ENCODE measurements at places on chromosomes 7 and 10. TPM values are rescaled to one million over a fixed set of nuclear protein-coding genes. Genes with fewer than 3 reads are reported as not detected.

DNA sequence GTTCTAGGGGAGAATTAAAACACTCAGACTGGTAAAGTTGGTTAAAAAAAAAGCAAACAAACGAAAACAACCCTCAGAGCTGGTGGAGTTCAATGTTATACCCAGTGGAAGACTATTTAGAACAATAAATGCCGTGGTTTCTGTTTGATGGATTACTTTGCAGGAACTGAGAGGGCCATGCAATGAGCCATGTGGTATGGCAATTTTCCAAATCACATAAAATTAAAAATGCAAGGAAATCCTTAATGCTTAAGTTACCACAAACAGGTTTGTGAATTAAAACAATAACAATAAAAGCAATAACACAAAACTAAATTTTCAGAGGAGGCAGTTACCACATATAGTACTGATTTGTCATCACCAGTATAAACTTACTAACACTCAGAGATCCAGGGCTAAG, 96.9 kb downstream of the RTKN2 start:
- no peak for DNase-seq

- DNase-seq: no peak
Observed at GRCh38 chr7:49295146-49295545, 370.8 kb downstream of the CDC14C start.

DNA sequence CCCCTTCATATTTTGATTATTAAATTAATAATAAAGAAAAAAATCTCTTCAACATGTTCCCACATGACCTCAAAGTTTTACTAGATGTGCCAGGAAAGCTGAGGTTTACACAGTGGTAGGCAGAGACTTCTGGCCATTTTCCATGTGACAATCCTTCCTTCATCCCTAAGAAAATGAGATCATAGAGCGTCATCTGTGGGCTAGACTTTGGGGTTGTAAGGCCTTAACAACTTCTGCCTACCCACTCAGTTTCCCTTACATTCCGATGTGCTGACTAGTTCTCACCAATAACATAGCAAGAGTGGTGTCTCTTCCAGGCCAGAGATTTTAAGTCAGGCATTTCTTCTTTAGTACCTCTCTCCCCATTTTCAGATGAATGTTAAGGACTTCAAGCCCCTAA, 171.1 kb upstream of the PHF14 start:
- no peak for DNase-seq

- DNase-seq: no peak
Observed at GRCh38 chr10:101467286-101467770, 113.4 kb downstream of the BTRC start.

GRCh38 chr7:55538538-55538937, 33.8 kb downstream of the VOPP1 start:
- DNase-seq: no peak

GRCh38 chr7:151460474-151460855, 20.5 kb upstream of the CRYGN start:
- no peak for DNase-seq

- DNase-seq: no peak
Observed at GRCh38 chr7:38368191-38368605, 94.8 kb upstream of the TARP start.

DNA sequence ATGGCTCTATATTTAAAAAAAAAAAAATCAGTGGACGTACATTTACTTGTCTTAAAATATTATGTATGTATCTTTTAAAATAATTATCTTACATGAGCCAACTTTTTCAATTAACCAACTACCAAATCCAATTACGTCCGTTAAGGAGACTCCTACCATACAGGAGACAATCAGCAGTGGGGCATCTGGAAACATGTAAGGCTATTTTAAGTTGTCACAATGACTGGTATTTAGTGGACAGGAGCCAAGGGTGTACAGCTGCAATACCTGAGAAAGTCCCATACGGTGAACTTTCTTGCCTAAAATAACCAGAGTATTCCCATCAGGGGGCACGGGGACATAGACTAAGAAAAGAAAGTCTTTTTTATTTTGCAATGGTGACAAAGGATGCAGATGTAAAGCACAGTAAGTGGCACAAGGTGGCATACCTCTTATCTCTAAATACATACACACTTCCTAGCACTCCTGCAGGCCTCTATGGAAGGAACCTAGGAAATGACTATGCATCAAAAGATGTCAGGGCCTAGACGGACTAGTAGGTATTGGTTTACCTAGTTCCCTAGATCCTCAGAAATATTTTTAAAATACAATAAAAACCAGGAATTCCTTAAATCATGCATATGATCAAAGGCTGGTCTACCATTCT, 16.0 kb upstream of the TLL2 start:
- DNase-seq: no peak

DNA sequence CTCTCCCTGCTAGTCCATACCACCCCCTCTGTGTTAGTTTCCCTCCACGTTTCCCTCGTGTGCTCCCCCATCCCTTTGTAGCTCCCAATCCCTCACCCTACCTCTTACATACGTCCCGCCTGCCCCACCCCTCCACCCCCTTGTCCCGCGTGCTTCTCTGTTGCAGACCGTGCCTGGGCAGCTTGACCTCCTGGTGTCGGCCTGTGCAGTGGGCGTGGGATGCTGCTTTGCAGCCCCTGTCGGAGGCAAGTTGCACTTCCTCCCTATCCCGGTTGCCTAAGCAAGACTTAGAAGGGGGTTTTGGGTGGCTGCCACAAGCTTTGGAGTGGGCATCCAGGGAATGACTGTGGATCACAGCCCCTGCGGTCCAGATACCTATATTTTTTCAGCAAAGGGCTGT, 7.7 kb downstream of the CLCN1 start:
- DNase-seq: no peak

- DNase-seq: no peak
Observed at GRCh38 chr7:96870934-96871333, 134.4 kb upstream of the DLX6 start.

- DNase-seq: peak; percentile 38
Observed at GRCh38 chr7:101754424-101755159, 62.8 kb upstream of the CUX1 start.

DNA sequence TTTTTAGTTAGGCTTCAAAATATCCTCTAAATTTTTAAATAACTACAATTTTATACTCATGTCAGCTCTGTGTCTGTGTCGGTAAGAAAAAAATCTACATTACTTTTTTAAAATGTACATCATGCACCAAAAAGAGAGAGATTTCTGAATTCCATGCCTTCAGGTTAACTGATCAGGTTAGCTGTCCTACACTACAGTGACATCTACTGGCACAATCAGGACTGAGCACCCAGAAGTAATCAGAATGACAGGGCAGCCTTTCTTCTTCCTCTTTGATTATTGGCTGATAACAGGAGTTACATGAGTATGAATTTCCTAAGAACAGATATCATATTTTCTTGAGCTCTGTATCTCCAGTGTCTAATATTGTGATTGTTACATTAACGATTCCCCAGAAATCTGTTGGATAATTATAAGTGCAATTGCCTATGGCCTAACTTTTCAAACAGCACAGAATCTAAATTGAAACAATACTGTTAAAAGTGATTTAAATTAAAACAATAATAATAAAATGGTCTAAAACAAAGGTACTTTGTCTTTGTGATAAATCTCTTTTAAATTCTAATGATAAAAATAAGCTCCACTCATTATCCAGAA, 41.8 kb upstream of the HYCC1 start:
- DNase-seq: peak; percentile 52

GRCh38 chr10:125344573-125345171, 184.3 kb upstream of the CTBP2 start:
- DNase-seq: peak; percentile 27

DNA sequence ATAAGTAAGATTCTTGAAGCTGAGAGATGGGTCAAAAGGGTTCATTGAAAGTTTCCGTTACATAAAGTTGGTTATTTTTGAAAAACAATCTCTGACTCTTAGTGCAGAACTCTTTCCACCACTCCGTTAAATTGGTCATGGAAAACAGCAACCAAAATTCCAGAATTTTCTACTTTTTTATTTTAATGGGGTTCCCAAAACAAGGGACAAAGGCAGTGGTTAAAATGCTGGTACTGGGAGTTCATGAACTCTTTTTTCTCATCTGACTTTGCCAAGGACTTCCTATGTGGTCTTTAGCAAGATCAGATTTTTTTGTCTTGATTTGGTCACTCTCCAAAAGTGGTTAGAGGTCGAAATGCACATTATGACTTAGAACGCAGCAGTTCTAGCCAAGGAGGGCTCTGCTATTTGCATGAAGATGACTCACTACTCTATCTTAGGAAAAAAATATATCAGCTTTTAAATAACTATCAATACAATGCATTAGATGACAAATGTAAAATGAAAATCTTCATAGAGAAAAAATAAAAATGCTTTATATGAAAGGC, 145.7 kb downstream of the REEP3 start:
- DNase-seq: peak; percentile 65

DNA sequence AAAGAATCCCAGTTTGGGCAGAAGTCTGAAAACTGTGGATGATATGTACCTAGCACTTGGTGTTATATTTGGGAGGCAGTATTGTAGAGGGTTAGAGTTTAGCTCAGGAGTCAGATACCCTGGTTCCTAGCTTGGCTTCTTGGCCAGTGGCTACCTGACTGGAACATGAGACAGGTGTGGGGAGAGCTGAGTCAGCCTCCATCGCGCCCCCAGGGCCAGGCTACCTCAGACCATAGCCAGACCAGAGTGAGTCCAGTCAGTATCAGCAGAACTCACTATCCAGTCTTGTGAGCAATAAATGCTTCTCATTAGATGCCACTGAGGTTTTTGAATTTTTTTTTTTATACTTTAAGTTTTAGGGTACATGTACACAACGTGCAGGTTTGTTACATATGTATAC, 26.0 kb downstream of the CYP3A5 start:
- no peak for DNase-seq

GRCh38 chr10:74008212-74008731, 10.4 kb downstream of the VCL start:
- no peak for DNase-seq

DNA sequence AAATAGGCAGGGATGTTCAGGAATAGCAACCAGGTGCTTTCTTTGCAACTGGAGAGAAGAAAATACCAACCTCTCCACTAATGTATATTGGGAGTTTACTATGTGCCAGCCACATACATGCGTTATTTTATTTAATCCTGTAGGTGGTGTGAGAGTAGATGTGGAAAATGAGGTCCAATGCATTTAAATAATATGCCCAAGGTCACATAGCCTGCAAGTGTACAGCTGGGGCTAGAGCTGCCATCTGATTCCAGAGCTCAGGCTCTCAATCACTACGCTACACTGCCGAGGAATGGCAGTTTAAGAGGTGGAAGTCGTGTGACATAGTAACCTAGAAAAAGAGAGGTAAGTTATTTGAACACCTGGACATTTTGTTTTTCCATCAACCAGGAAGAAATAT, 277.0 kb downstream of the EXOC4 start:
- no peak for DNase-seq

DNA sequence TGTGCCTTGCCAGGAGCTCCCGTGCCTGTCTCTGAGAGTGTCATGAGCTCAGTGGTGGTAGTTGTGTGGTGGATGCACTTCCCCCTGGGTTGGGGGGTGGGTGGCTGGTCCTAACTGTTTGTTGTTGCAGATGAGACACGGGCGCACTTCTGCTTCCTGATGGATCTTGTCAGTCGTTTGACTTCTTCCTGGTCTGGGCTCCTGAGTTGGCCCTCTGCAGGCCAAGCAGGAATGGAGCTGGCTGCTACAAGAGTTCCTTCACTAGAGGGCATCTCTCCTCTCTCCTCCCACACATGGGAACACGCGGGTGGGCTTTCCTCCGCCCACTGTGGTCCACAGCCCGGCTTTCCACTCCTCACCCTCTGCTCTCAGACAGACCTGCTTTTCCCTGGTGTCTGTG, 82.0 kb downstream of the BMS1 start:
- no peak for DNase-seq

DNA sequence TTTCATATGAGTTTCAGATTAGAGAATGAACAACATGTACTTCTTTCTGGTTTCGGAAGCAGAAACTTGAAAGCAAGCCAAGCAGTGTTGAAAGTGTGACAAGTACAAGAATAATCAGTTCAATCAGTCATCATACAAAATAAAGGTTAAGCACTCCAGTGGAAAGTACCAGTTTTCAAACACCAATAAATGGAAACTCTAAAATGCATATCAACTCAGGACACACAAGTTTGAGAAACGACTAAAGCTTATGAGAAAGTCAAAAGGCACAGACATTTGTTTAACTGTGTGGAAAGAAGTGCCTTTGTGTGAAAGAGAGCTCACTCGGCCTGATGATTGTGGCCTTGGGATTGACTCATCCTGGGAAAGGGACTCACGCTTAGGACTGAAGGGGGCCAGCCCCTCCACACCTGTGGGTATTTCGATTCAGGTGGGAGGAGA, 60.6 kb upstream of the AKR1C1 start:
- peak; percentile 11 for DNase-seq

GRCh38 chr10:77304192-77304591, 333.4 kb downstream of the KCNMA1 start:
- no peak for DNase-seq

GRCh38 chr10:43376046-43376635, 4.7 kb downstream of the FXYD4 start:
- no peak for DNase-seq

Gene HOXA11
- polyA plus RNA-seq: not detected

Gene GATA3
- polyA plus RNA-seq: 2.1 TPM

Gene AGAP9
- polyA plus RNA-seq: 14.1 TPM

Gene UCMA
- not detected for polyA plus RNA-seq

Measured in right lung (tissue), 10 donors.